Karpas-422 (cell line): ENCODE measurements at places on chromosomes 3 and 15.

DNA sequence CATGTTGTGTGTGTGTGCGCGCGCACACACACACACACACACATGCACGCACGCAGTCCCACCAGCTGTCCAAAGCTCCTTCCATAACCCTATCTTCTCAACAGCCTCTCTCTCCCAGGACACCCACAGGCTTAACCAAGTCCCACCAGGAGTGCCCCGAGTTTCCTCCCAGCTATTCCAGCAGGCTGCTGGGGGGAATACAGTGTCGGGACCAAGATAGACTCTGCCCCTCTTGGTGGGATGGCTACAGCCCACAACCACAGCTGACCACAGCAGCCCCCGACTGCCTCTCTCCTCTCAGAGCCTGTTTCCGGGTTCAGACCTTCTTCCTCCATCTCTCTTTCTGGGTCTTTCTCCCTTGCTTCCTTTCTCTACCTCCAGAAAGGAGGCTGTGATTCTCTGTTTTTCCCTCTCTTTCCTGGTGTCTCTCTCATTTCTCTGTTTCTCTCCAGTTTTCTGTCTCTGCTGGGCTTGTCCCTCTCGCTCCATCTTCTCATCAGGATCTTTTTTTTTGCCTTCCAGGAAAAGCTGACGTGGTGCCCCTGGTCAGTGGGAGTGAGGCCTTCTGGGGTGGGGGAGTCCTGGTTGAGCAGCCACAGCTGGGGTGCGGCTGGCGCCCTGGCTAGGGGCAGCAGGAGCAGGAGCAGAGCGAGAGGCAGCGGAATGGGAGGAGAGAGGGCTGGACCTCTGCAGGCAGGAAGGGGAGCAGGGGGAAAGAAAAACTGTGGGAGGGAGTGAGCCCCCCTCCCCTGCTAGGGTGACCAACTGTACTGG lies 3.3 kb upstream of the ISLR start:
- DNase-seq = no peak
- no peaks in the 10 kb centered on the region for H3K4me1 ChIP-seq
- H3K27me3 ChIP-seq = no peaks in the 10 kb centered on the region
- H3K27ac ChIP-seq = no peak overlapping the region
- H3K4me3 ChIP-seq = no peak overlapping the region
- H3K36me3 ChIP-seq = no peaks in the 10 kb centered on the region

DNA sequence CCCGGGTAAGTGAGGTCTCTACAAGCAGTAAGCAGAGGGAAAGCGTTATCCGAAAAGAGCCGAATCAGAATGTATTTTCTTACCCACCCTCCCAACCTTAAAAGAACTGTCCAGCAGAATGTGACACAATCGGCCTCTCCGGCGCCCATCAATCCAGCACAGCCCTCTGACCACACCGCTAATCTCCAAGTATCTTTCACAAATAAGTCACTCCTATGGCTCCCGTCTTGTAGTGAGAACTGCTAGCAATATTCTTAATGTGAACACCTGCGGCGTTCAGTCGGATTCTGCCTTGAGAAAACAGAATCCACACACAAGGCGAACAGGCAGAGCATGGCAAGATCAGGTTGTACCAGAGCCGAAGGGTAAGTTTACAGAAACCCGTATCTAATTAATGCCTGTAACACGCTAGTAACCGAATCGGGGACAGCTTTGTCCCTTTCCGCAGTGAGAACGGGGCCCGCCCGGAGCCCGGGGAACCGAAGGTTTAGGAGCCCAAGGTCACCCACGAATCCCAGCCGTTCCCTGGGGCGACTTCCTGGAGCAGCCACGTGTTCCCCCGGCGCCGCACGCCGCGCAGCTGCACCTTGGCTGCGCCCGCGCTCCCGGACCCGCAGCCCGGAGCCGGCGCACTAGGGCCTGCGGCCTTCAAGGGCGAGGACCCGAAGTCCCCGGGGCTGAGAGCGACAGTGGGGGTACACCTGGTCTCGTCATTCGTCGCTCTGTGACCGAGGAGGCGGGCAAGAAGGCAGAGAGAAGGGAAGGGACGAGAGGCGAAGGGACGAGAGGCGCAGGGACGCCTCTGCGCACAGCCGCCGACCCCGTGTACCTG lies 672 bp downstream of the TFRC start:
- peaks cover 34% of the 10 kb centered on the region for H3K4me1 ChIP-seq
- peak overlapping the region; percentile 85 for H3K4me3 ChIP-seq
- H3K27me3 ChIP-seq = no peaks in the 10 kb centered on the region
- peak; percentile 90 for DNase-seq

GRCh38 chr3:151135541-151136337 lies 50.3 kb downstream of the MED12L start:
- no peak for DNase-seq
- no peaks in the 10 kb centered on the region for H3K27me3 ChIP-seq
- H3K27ac ChIP-seq = no peak overlapping the region
- H3K36me3 ChIP-seq = no peaks in the 10 kb centered on the region
- H3K4me3 ChIP-seq = no peak overlapping the region

- no peaks in the 10 kb centered on the region for H3K27me3 ChIP-seq
- no peak for DNase-seq
- peaks cover 51% of the 10 kb centered on the region for H3K4me1 ChIP-seq
- H3K4me3 ChIP-seq = no peak overlapping the region
- H3K36me3 ChIP-seq = peaks cover 11% of the 10 kb centered on the region; the same call in 1 of the 2 replicates
These were observed 23.4 kb downstream of the GTF2E1 start for GRCh38 chr3:120765830-120766493.

DNA sequence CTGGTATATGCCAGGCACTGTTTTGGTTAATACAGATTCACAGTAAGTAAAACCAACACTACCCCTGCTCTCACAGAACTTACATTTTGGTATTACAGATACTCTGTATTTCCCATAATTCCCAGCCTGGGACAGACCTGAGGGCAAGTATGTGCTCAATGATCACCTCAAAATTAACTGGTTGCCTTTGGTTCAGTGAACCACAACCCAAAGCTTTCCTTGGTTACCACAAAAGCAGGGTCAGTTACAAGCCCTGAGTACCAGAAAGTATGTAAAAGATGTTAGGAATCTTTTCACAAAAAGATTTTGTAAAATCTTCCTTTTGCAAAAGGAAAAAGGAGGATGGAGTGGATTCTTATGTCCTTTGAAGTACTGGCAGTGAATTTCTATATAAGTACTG lies 72.2 kb upstream of the GUCA1C start:
- H3K36me3 ChIP-seq = no peaks in the 10 kb centered on the region
- H3K27ac ChIP-seq = no peak overlapping the region
- DNase-seq = no peak
- no peaks in the 10 kb centered on the region for H3K27me3 ChIP-seq
- no peaks in the 10 kb centered on the region for H3K4me1 ChIP-seq
- H3K4me3 ChIP-seq = no peak overlapping the region

DNA sequence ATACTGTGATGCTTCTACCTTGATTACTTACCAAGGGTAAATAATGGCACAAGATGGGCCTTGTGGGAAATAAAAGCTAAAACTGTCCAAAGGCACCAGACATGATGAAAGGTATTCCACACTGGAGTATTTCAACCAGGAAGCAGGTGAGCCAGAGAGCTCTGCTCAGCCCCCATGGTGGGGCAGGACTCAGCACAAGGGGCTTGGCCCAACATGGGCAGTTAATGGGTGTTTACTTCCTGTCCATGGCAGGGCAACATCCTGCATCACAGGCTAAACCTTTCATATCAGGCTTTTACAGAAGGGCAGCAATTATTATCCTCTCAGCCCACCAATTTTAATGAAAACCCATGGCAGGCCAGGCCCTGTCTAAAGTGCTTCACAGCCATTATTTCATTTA lies 38.2 kb downstream of the MAGI1 start:
- H3K4me3 ChIP-seq = no peak overlapping the region
- H3K36me3 ChIP-seq = no peaks in the 10 kb centered on the region

DNA sequence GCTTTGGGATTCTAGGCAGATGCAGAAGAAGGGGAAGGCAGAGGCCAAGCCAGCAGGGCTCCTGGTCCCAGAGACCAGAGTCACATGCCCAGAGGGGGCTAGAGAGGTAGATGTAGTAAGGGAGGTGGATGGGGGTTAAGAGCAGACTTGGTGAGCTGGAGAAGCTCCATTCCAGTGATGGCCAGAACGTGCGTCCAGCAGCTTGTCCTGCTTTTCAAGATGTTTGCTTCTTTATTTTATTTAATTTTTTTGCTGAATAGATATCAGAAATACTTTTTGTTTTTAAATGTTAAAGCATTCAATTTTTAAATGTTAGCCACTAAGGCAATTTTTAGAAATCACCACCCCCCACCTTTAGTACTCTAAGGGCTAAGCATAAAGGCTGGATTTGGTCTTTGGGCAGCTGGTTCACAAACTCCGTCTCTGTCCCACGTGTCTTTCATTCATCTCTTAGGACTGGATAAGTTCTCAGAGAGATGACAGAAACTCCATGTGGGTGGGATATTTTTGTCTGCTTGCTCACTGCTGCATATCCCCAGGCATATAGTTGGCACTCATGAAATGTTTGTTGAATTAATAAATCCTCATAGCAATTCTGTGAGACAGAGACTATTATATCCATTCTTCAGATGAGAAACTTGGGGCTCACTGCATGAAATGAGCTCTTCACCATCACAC lies 6.7 kb downstream of the COLQ start:
- H3K4me1 ChIP-seq = peaks cover 7% of the 10 kb centered on the region; the same call in 1 of the 2 replicates
- no peak overlapping the region for H3K4me3 ChIP-seq
- no peak for DNase-seq
- H3K36me3 ChIP-seq = no peaks in the 10 kb centered on the region
- H3K27me3 ChIP-seq = no peaks in the 10 kb centered on the region

DNA sequence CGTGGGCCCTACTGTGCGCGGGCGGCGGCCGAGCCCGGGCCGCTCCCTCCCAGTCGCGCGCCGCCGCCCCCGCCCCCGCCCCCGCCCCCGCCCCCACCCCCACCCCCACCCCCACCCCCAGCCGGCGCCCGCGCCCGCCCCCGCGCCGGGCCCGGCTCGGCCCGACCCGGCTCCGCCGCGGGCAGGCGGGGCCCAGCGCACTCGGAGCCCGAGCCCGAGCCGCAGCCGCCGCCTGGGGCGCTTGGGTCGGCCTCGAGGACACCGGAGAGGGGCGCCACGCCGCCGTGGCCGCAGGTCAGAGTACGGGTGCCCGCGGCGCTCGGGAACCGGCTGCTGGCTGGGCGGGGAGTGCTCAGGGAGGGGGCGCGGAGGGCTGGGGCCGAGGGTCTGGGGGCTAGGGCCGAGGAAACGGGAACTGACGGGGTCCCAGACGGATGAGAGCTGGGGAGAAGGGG lies 1.1 kb upstream of the PPARG start:
- DNase-seq = no peak
- no peaks in the 10 kb centered on the region for H3K4me1 ChIP-seq

DNA sequence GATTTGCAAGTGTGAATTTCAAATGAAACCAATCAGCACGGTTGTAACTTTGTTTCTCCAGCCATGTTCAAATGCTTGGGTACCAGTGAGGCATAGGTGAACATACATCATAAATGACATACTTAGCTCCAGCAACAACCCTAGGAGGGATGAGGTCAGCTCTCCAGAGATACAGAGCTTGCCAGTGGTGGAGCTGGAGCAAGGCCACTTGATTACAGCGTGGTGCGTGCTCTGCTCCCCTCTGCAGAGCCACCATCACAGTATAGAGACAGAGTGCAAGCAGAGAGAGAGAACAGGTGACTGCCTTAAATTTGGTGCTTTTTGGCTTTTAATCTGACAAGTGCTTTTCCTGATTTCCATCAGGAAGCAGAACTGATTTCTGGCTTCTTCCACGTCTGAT lies 275.1 kb downstream of the PDZRN3 start:
- no peak for DNase-seq
- H3K27ac ChIP-seq = no peak overlapping the region
- H3K4me3 ChIP-seq = no peak overlapping the region
- no peaks in the 10 kb centered on the region for H3K36me3 ChIP-seq
- H3K4me1 ChIP-seq = no peaks in the 10 kb centered on the region

DNA sequence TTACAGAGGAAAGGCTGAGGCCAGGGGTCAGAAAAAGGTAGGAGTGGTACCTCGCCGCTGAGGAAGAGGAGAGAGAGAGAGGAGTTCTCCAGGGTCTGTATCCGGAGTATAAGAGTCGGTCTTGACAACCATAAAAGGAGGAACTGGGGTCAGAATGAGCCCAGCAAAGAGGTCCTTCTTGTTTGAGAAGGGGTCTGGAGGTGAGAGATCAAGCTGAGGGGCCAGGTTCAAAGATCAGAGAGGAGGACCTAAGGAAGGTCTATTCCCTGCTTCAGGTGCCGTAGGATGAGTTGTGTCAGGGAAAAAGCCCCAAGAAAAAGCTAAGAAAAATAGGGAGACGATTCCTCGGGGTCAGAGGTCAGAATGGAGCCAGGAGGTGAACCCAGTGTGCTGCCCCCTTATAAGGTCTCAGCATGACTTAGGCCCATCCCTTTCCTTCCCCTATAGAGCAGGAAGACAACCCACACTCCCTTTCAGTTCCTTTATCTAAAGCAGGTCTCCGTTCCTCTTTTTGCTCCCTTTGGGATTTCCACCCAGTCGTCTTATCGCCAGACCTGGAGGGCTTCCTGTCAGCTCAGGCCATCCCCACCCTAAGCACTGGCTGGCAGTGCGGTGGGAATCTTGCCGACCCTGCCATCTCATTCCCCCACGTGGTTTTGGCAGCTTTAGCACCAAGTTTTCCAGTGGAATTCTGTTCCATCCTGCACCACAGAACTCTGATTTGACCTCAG lies 651 bp downstream of the MTMR14 start:
- H3K27ac ChIP-seq = peak overlapping the region; percentile 54
- peaks cover 36% of the 10 kb centered on the region for H3K4me1 ChIP-seq
- peak overlapping the region; percentile 97 for H3K4me3 ChIP-seq

- H3K27me3 ChIP-seq = no peaks in the 10 kb centered on the region
- H3K27ac ChIP-seq = no peak overlapping the region
- H3K4me1 ChIP-seq = peaks cover 13% of the 10 kb centered on the region
- DNase-seq = peak; percentile 54
These were observed 30.6 kb downstream of the LDHAL6B start for GRCh38 chr15:59237119-59237855.

DNA sequence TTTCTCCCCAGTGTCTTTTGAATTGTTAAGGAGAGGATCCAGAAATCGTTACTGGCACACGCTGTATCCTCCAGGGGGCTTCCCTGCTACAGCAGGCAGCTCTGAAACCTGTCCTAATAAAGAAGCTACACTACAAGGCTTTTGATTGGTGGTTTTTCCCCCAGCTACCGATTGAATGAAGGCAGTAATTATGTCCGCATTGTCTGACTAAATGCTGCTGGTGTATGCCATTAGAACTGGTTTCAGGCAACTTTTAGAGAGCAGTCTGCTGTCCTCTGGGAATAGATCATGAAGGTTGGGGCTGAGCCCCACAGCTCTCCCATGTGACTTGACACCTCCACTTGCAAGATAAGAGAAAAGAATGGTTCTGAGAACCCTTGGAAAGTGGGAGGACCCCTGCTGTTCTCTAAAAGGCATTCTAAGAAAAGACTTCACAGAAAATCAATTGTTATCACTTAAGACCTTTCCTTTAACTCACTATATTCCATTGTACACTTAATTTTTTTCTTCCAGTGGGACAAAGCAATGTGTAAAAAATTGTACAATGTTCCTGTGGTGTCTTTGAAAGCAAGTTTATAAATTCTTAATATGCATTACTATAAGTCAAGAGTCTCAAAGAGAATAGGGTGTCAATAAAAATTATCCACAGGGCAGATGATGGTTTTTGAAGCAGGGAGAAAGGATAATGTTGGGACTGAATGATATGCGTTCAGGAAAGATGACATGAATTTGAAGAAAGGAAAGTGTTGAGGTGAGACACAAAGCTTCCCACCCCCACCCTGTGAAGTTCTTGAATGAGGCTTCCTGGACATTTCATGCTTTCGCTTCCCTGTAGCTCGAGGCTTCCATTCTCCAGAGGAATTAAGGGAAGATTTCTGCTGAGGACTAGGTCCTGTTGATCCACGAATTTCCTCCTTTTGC lies 53.0 kb upstream of the DAZL start:
- no peaks in the 10 kb centered on the region for H3K4me1 ChIP-seq
- H3K27me3 ChIP-seq = no peaks in the 10 kb centered on the region
- DNase-seq = no peak
- no peak overlapping the region for H3K4me3 ChIP-seq
